Suppressor macrophage treated with lipopolysaccharide for 4 hours (primary cell): ENCODE measurements at places on chromosomes 7 and 10.

- no peak for DNase-seq
Observed at GRCh38 chr10:98272656-98273055, 4.7 kb upstream of the LOXL4 start.

DNA sequence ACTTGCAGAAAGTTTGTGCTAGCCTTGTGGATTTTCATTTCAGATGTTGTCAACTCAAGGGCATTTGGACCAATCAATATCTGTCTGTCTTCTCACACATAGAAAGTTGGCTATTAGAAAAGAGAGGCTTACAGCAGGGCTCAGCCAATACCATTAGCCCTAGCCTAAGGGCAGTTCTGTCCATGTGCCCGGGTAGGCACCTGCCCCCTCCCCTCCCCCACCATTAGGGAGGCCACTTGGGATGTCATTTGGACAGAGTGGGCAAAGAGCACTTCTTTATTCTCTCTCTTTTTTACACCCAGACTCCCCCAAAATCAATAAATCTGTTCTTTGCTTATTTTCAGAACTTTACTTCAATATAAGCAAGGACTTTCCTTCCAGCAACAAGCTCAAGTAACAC is 188.5 kb upstream of the MKI67 start:
- no peak for DNase-seq

DNA sequence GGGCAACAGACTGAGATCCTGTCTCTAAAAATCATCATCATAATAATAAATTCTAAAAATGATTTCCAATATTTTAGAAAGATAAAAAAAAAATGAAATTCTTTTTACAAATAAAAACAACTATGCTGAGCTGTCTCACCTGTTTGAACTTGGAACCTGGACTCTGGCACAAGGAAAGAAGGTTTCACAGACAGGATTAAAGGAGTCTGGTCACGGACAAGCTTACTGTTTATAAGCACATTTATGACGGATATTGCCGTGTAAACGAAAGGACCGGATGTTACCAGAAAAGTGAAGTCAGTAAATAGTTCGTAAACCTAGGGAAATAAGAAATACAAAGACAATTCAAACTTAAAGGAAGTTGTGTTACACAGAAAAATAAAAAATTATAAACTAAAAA is 70.2 kb downstream of the KIAA1549 start:
- no peak for DNase-seq

- DNase-seq: no peak
Observed at GRCh38 chr7:6290319-6290741, 17.9 kb upstream of the CYTH3 start.

- DNase-seq: no peak
Observed at GRCh38 chr10:122457934-122458333, 3.4 kb upstream of the HTRA1 start.

GRCh38 chr7:87926581-87927461 is 7.2 kb upstream of the ADAM22 start:
- DNase-seq: peak; percentile 25

DNA sequence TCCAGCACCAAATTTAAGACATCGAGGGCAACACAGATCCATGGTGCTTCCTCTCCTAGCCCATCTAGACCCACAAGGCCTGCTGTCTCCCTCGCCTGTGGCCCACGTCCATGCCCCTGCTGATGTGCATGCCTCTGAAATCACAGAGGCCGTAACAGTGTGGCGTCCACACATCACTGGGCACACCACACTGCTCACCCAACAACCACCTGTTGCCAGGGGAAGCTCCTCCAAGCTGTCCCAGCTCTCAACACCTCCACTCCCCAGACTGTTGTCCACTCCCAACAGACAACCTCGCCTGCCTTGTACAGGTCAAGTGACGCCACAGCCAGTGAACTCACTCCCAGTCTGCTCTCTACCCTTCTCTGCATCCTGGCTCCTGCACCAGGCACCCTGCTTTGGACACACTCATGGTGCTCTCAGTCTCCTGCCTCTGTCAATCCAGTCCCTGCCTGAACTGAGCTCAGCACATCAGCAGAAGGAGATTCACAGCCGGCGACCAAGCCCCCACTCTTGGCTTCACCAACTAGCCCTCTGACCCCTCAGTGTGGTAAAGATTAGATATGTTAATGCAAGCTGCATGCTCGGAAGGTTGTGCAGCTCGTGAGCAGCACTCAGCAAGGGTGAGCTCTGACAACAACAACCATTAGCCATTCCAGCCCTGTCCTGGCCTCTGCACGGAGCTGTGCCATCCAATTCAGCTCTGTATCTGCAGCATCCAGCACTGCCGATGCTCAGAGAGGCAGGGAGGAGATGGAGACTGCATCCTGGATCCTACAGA is 197.0 kb downstream of the TNS3 start:
- no peak for DNase-seq

GRCh38 chr10:21523557-21524008 is 1.9 kb downstream of the SKIDA1 start:
- no peak for DNase-seq

DNA sequence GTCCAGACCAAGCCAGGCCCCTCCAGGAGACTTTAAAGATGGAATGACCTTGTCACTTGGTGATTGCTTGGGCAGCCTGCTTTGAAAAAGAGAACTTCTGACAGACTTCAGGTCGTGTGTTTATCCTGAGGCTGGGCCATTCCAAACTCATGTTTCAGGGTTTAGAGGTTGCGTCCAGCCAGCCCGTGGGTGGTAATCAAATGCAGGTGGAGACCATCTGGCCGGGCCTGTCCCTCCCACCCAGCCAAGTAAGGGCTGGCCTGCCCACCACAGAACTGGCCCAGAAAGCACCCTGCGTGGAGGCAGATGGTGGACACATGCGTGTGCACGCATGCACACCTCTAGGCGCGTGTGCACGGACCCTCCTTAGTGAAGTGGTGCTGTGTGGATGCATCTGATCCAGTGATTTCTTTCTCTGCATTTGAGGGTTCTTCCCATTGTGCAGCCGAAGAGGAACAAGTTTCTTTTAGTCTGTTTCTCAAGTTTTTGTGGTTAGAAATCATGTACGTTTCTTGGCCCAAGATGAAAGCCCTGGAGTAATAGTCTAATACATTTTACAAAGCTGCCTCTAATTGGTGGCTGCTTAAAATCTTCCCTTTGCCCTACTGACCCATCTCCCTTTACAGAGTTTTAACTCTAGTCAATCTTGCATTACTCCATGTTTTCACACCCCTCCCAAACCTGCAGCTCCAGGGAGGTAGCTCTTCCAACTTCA is 43.0 kb downstream of the SUFU start:
- DNase-seq: peak; percentile 34

GRCh38 chr10:20659225-20659624 is 237.9 kb downstream of the NEBL start:
- DNase-seq: no peak

GRCh38 chr7:7620644-7621210 is 19.8 kb upstream of the UMAD1 start:
- DNase-seq: no peak

DNA sequence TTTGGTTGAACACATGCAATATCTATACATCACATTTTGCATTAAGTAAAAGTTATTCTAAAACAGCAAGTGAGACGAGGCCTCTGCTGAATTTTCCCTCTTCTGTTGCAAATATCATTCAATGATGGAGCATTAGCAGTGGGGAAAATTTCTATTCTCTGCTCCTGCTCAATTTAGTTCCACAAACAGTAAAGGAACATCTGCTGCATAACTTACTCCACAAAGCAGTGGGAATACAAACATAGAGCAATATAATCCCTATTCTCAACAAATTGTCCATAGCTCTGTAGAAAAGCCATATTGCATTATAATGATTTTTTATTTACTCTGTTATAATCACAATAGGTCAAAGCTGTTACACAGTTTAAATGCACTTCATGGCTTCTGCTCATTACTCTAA is 5.9 kb downstream of the AGR3 start:
- DNase-seq: no peak

DNA sequence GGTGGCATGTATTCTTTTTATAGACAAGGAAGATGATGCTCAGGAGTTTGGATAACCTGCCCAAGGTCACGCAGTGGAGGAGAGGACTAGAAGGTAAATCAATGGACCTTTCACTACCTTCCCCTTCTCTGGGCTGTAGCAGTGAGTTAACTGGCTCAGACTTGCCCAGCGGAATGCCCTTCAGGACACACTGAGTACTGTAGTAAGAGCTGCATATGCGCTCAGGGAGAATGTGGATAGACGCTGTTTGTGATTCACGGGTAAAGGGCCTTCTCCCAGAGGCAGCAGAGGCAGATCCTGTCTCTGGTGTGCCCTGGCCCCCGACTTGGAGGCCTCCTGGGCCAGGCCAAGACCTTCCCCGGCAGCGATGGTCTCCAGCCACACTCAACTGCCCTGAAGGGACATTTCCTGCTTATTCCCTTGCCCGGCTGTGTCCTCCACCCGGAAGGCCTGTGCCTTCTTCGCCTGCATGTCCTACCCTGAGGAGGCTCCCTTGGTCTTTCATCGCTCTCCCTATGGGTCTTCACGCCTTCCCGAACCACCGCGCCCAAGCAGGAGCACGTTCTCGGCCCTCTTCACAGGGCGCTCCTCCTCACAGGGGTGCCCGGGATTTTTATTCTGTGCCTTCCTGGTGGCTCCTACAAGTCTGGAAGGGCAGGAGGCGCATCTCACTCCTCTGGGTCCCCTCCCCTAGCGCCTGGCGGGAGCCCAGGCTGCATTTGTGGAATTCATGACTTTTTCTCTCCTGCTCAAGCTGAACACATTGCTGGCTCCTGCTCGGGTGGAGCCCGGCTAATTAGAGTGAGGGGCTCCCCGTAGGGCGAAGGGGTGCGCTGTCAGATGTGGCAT is 1.8 kb upstream of the IKZF1 start:
- no peak for DNase-seq

- no peak for DNase-seq
Observed at GRCh38 chr10:397321-398068, 262.2 kb downstream of the ZMYND11 start.

DNA sequence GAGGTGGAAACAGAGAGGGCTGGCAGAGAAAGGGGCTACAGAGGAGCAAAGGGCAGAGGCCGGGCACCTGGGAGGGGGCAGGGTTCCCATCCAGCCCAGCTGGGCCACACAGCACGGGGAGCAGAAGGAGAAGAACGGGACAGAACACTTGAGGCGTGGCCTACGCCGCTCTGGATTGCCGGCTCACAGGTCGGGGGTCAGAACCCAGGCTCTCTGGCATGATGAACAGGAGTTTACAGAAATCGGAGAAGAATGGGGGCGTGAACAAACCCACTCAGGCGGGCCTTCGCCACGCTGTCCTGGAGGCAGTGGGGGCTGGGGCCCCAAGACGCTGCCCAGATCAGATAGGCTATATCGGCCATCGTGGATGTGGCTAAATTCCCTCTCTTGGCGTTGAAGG is 362.2 kb upstream of the SHH start:
- no peak for DNase-seq

- DNase-seq: no peak
Observed at GRCh38 chr7:149125189-149125862, 798 bp downstream of the ZNF425 start.

GRCh38 chr10:95791425-95791979 is 35.5 kb downstream of the ENTPD1 start:
- no peak for DNase-seq
